Esophagus muscularis mucosa (tissue), 4 donors: ENCODE measurements at places on chromosomes 2 and 18. TPM values are rescaled to one million over a fixed set of nuclear protein-coding genes. Genes with fewer than 3 reads are reported as not detected.

DNA sequence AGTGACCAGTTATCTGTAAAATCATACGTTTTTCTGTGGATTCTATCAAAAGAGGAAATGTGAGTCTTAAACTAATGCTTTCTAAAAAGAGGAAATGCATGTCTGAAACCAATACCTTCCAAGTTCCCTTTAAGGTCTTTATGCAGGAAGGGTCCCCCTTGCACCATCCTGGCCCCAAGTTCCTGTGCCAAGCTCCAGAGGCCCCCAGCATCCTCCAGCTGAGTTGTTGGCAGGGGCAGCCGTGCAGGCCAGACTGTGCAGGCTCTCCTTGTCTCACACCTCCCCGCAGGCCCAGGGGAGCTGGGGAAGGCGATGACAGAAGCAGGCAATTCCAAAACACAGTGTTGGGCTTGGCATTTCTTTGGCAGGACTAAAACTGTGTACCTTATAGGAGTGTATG is 39.2 kb downstream of the DPYSL5 start:
- peak; percentile 47 for DNase-seq

Gene INO80D
- 18.4 TPM for total RNA-seq

GRCh38 chr18:57544936-57545660 is 41.4 kb downstream of the FECH start:
- DNase-seq, result no peak

DNA sequence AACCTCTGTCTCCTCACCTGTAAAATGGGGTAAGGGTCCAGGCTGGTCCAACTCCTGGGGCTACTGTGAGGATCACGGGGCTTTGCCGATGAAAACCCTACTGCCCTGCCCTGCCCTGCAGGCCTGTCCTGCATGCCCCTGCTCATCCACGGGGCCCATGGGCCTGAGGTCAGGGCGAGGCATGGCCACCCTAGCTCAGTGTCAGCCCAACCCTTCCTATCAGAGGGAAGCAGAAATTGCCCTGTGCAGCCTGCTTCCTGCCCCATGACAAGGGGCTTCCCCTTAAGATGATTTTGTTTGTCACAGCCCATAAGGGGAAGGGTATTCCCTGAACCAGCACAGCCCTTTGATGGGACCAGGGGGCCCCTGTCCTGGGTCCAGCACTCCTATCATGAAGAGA is 353.6 kb upstream of the ID2 start:
- no peak for DNase-seq

GRCh38 chr2:15170070-15170775 is 390.9 kb downstream of the NBAS start:
- DNase-seq, result no peak

DNA sequence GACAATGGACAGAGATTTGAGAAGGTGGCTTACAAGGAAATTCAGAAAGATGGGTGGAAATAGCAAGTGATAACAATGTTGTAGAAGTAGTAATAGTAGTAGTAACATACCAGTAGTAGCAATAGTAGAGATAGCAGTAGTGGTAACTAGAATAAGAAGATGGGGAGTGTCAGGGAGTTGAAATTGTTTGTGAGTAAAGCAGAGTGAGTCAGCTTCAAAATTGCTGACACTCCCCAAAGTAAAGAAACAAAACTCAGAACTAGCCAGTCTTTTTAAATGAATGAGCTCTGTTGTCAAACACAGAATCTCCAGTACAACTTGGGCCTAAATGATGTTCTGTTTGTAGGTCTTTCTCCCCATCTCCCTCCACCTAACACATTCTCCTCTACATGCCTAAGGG is 1040.9 kb downstream of the CBLN2 start:
- no peak for DNase-seq

GRCh38 chr2:160869411-160869810 is 290.8 kb upstream of the TANK start:
- no peak for DNase-seq

- no peak for DNase-seq
Observed at GRCh38 chr2:115574667-115575066, 1132.2 kb downstream of the DPP10 start.

GRCh38 chr18:63149302-63149587 is 170.3 kb downstream of the BCL2 start:
- no peak for DNase-seq
